ENCODE measurements at places on chromosomes 7 and 10.

- DNase-seq, result no peak
Measured at GRCh38 chr7:99709260-99709659, 25.7 kb downstream of the CYP3A7 start.

GRCh38 chr7:21030237-21030871, 243.7 kb upstream of the SP8 start:
- DNase-seq, result no peak

- DNase-seq, result peak; percentile 10
Measured at GRCh38 chr10:51832652-51833383, 133.4 kb upstream of the CSTF2T start.

DNA sequence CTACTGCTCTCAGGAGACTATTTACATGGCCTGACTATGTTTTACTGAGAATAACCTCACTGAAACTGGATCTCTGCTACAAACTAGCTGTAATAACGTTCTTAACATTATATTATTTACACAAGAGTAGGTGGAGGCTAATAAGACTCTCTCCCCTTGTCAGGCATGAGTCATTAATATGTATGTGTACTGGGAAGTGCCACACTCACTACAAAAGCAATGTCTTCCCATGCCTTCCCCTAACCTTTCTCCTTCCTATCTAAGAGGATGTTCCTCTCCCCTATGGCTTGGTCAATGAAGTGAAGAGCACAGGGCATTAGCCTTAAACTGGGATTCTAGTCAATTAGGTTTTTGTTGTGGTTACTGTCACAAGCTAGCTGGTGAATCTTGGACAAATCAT, 147.9 kb downstream of the DGKB start:
- no peak for DNase-seq

DNA sequence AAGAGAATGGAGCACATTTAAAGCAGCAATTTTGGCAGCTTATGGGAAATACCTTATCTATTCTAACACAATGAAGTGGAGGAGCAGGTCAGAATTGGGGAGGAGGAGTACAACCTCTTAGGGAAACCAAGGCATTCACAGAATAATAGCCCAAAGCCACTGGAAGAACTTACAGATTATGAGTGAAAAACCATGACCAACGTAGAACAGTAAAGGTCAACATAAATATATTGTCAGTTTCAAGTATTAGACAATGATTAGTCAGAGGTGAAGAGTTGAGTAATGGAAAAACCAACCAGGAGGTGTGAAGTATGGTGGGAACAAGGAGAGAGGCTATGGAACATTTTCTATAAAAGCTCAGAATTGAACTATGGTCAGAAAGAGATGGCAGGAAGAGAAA, 304.3 kb upstream of the SP4 start:
- DNase-seq, result no peak

DNA sequence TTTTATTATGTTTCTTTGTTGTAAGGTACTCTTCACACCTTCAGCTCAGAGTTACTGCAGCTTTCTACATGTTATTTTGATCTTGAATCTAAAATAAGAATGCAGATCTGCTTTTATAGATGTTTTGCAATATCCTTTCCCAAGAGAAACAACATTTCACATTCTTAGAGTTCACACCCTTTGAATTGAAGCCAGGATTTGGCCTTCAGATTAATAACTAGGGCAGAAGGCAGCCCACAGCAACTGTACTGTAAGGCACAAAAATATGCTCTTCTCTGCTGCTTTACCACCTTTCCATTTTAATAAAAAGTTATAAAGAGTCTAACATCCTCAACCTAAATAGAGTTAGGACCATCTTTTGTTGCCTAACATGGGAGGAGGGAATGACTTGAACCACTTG, 224.7 kb downstream of the LHFPL3 start:
- DNase-seq, result no peak

- no peak for DNase-seq
Measured at GRCh38 chr7:64905133-64905532, 2.1 kb downstream of the ZNF273 start.
